ENCODE measurements at places on chromosomes 5 and 9.

- DNase-seq, result peak; percentile 89
Observed at GRCh38 chr9:133147412-133148198, 16.1 kb downstream of the GBGT1 start.

GRCh38 chr9:35905912-35906679 lies at the start of gene HRCT1:
TSS of gene HRCT1 (plus strand) at chr9:35906202. CDS start at chr9:35906288, 86 bp downstream.
- DNase-seq, result no peak

DNA sequence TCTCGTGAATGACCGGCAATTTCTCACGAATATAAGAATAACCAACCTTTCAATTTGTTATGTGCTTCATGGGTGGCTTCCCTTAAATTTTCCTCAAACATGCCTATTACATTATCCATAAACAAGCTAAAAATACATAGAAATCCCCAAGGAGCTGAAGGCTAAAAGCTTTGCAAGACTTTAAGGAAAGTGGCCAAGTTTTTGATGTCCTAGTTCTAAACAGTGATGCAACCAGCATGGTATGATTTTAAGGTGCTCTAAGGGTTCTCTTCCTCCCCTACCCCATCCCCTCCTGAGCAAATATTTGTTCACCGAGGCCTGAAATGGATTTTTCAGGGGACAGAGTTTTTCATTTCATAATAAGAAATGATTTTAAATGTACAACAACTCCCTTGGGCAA lies 79.8 kb downstream of the RGS7BP start:
- DNase-seq, result no peak

DNA sequence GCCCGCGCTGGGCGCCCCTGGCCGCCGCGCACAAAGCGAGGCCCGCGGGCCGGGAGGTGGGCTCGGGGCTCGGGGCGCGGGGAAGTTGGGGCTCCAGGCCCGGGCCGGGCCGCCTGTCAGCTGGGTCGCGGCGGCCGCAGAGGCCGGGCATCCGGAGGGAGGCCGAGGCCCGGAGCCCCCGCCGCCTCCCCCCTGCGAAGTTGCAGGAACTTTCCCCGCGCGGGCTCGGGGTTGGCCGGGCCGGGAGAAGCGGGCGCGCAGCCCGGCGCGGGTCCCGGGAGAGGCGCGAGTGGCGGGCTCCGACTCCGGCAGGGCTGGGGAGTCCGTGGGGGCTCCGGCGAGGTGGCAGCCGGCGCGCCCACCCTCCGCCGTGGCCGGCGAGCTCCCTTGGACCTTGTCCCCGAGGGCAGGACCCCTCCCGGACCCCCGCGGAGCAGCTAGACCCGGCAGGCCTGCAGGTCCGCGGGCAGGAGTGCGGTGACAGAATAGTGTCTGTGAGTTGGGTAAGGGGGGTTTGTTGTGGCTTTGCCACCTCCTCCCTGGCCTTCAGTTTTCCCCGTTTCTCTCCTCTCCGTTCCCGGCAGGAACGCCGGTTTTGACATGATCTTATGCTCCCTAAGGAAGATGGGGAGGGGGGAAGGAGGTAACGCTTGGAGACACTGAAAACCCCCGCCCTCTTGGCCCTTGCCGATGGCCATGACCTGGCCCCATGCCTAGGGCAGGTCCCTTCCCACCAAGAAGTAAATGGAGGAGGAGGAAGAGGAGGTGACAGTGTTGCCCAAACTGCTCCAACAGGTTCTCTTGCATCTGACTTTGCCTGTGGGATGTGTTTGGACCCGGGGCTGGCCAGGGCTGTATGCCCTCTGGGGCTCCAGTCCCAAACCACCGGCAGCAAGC lies 942 bp downstream of the PHF2 start:
- DNase-seq, result no peak

- DNase-seq, result no peak
Observed at GRCh38 chr5:135059000-135059923, 25.2 kb upstream of the PITX1 start.

DNA sequence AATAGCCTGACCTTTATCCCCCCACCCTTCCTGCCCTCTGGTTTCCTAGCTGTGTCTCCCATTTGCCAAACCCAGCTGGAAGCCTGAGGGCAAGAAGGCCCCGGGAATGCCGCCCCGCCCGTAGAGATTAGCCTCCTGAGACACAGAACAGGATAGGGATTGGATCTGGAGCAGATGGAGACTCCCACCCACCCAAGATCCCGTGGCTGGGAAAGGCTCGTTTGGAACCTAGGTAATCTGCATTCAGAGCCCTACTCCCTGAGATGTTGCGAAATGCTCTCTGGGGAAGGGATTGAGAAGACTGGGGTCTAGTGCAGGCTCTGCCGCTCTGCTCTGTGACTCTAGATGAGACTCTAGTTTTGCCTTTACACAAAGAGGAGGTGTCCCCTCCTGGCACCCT lies 10.9 kb downstream of the AQP3 start:
- DNase-seq, result no peak

DNA sequence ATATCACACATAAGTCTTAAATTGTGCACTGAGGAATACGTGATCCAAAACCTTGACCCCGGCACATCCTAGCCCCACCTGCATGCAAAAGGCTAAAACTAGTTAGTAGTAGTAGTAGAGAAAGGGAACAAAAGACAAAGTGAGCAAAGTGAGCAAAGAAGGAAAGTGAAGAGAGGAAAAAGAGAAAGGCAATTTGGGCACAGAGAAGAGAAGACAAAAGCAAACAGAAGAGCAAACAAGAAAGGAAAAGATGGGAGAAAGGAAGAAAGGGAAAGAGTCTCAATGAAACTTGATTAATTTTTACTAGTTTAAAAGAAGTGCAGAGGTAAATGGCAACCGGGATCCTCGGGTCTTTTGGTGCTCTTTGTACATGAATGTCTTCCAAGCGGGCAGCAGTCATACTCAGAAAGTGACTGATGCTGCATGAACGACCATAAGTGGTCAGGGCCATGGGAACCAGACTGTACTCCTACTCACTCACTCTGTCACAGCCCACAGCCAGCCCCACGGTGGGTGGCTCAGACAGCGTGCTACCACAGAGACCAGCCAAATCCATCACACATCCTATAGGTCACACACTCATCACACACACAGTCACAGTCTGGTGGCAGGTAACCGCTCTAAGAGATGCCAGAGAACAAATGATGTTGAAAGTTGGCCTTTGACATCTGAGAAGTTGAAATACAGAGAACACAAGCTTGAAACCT lies 203.9 kb downstream of the FBN2 start:
- DNase-seq, result no peak

DNA sequence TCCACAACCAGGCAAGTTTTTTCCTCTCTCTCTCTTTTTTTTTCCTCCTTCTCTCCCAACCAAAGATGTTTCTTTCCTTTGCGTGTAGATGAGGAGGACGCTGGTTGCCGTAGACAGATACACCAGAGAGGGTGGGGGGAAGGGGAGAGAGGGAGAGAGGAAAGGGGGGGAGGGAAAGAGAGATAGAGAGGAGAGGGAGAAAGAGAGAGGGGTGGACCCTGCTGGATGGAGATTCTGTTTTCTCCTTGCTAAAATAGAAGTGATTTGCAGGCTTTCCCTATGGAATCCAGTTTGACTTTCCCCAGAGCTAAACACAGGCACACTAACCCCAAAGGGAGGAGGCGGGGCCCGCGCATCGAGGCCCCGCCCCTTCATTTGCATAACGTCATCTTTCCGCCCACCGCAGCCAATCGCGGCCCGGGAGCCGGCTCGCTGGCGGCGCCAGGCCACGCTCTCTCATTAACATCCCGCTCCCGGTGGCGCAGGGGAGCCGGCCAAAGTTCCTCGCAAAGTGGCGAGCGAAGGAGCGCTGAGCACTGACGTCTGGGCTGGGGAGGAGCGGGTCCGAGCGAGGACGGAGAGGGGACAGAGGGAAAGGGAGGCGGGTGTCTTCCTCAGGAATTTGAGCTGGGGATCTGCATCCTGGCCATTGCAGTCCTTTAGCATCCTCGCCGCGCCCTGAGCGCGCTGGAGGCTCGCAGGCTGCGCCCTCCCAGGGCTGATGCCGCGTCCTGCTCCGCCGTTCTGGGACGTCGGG lies 487 bp upstream of the EBF1 start:
- no peak for DNase-seq

GRCh38 chr5:44935262-44935661 lies 126.5 kb downstream of the MRPS30 start:
- DNase-seq, result no peak

- DNase-seq, result no peak
Observed at GRCh38 chr5:156201788-156202403, 125.1 kb upstream of the SGCD start.

DNA sequence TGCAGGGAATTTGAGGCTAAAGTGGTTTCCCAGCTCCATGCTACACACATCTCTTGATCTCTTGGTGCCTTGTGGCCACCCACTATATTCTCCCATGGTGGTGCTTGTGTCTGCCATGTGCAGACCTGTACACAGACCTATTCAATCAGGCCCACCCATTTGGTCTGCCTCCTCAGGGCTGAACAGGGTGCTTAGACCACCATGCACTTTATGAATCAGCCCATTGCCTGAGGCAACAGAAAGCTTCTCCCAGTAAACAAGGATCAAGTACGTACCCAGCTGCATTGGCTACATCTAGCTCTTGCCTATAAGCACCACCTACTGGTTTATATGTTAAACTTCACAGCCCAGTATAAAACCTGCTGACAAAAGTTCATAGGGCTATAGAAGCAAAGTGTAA lies 664.3 kb upstream of the EDIL3 start:
- no peak for DNase-seq

GRCh38 chr5:41925555-41925951 lies 472 bp downstream of the FBXO4 start:
- DNase-seq, result peak; percentile 40

DNA sequence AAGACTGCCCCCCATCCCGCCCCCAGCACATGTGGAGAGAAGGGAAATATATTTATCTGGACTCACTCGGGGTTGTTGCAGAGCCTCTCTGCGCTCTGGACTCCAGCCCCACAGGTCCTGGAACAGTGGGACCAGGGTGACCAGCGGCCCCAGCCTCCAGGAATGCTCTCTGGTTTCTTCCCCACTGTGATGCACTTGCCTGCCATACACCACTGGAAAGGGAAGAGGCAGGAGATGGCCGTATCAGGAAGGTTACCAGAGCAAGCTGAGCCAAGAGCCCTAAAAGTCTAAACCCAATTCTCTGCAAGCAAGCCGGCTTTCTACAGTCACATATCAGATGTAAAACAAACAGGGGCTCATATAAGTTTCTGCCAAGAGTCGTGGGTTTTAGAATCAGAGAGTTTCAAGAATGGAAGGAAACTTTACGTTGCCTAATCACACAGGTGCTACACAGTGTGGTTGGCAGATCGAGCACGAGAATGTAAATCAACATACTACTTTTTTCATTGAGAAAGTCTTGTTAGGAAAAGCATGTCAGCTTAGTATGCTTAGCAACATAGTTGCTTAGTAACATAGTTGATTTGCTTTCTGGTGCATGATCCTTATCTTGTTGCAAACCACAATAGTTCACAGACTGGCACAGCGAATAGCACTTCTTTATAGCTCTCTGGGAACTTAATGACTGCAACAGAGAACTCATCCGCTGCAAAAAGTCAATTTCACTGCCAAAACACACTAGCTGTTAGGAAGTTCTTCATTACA lies 201.2 kb downstream of the TARS1 start:
- DNase-seq, result no peak

GRCh38 chr9:18683851-18684250 lies 209.9 kb downstream of the ADAMTSL1 start:
- DNase-seq, result no peak

DNA sequence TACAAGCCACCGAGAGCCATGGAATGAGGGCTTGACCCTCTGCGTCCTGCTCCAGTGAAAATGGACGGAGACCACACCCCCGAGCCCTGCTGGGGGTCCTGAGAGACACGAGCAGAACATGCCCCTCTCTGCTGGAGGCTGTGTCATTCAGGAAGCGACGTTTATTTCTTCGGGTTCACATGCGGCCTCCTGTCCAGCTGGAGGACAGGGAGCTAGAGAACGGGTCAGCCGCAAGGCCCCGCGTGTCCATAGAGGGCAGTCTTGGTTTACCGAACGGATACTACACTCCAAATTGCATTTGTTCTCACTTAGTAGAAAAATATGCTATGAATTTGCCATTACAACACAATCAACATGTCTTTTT lies 36.1 kb downstream of the MRPL36 start:
- DNase-seq, result peak; percentile 29

DNA sequence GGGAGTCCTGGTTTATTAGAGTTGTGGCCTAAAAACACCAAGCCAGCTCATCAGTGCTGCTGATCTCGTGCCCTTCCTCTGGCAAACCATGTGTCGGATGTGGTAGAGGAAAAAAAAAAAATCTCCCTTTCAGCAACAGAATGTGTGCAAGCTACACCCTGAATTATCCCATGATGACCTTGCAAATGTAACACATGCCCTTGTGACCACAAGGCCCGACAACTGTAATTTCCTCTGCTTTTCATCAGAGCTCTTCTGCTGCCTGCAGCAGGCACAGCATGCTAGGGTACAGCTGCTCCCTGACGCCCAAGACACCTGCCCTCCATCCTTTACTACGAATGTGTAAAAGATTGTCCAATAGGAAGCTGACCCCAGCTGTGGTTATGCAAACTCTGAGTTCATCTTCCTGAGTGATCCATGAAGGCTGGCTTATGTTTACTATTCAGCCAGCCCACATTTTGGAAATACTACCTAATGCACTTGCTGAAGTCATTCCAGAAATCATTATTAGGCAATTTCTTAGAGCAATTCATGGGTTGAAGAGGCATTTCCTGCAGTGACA lies 14.6 kb upstream of the BNC2 start:
- no peak for DNase-seq

GRCh38 chr5:134851307-134851923 lies 5.6 kb downstream of the C5orf24 start:
- DNase-seq, result no peak

DNA sequence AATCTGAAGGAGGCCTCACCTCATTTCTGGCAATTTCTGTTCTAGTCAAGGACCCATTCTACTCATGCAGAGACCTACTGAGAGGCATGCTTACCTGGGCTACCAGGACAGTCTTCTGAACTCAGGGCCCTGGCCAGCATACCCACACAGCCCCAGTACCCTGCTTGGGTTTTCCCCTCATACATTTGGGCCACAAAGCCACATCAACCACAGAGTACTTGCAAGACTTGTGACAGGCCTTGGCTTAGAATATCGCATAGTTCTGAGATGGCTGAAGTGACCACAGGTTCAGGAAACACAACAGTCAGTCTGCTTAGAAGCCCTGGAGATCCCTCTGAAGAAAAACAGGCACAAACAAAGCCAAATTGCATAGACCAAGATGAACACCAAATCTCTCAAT lies 758.8 kb upstream of the CDH9 start:
- DNase-seq, result no peak

DNA sequence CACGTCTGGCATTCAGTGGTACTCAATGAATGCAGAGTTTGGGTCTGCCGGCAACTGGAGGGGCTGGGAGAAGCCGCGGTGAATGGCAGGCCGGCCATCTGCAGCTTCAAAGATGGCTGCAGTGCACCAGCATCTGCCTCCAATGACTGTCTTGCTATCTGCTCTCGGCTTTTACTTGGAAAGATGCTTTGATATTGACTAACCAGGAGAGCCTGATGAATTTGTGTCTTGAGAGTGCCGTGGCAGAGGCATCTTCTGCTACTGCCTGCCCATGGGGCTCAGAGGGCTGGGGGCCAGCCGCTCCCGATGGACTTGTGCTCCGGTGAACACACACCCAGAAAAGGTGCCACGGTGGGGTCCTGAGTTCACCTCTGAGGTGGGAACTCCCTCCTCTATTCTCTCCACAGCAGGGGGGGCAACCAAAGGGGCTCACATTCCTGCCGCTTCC lies 164.5 kb downstream of the COL23A1 start:
- peak; percentile 5 for DNase-seq

Data from dorsolateral prefrontal cortex (tissue), 122 donors.